ENCODE measurements at places on chromosomes 2 and 18. TPM values are rescaled to one million over a fixed set of nuclear protein-coding genes. Genes with fewer than 3 reads are reported as not detected.

The TRIM43 gene
- not detected for polyA plus RNA-seq

The BCL11A gene
- polyA plus RNA-seq = not detected

The KLHL29 gene
- 10.2 TPM for polyA plus RNA-seq

The ATP9B gene
- polyA plus RNA-seq = 7.3 TPM

The PLA2R1 gene
- 0.48 TPM for polyA plus RNA-seq

The SF3B6 gene
- 137 TPM for polyA plus RNA-seq

The KCNIP3 gene
- polyA plus RNA-seq = 14.1 TPM

The USP37 gene
- polyA plus RNA-seq = 2.4 TPM

The SLC25A12 gene
- 3.9 TPM for polyA plus RNA-seq

The TSHZ1 gene
- 4.8 TPM for polyA plus RNA-seq

The GPR55 gene
- 0.18 TPM for polyA plus RNA-seq

The POTEJ gene
- not detected for polyA plus RNA-seq

The TMEM127 gene
- 27.7 TPM for polyA plus RNA-seq

The CCDC150 gene
- polyA plus RNA-seq = 0.11 TPM

The COL4A4 gene
- polyA plus RNA-seq = 0.18 TPM

The SMC6 gene
- polyA plus RNA-seq = 4.9 TPM

The C2orf15 gene
- polyA plus RNA-seq = not detected

The HMSD gene
- polyA plus RNA-seq = 0.22 TPM

The VAMP8 gene
- polyA plus RNA-seq = 151 TPM

The IL37 gene
- polyA plus RNA-seq = not detected

The MAPK4 gene
- 0.36 TPM for polyA plus RNA-seq

The PAX3 gene
- 0.02 TPM for polyA plus RNA-seq

The KHK gene
- 1.8 TPM for polyA plus RNA-seq

The HS6ST1 gene
- 20.0 TPM for polyA plus RNA-seq

The BIRC6 gene
- polyA plus RNA-seq = 13.4 TPM

The DSG2 gene
- 4.7 TPM for polyA plus RNA-seq

The DSG1 gene
- polyA plus RNA-seq = not detected

The MBD2 gene
- 32.5 TPM for polyA plus RNA-seq

The NT5C1B gene
- polyA plus RNA-seq = not detected

The FSIP2 gene
- 0.21 TPM for polyA plus RNA-seq

The CHST10 gene
- 1.7 TPM for polyA plus RNA-seq

The NYAP2 gene
- polyA plus RNA-seq = 0.01 TPM

The CDH20 gene
- polyA plus RNA-seq = 0.48 TPM

The C18orf54 gene
- polyA plus RNA-seq = 1.5 TPM

The TSPYL6 gene
- polyA plus RNA-seq = not detected

The C2orf66 gene
- polyA plus RNA-seq = not detected

The ALPP gene
- polyA plus RNA-seq = not detected

The SULT1C4 gene
- 2.2 TPM for polyA plus RNA-seq

The SALL3 gene
- 0.03 TPM for polyA plus RNA-seq

The MTERF4 gene
- polyA plus RNA-seq = 23.5 TPM

The CRYBA2 gene
- 12.9 TPM for polyA plus RNA-seq

The AQP4 gene
- 0.13 TPM for polyA plus RNA-seq

The ALPI gene
- polyA plus RNA-seq = 0.03 TPM
